ENCODE measurements at places on chromosomes 12 and 14. TPM values are rescaled to one million over a fixed set of nuclear protein-coding genes. Genes with fewer than 3 reads are reported as not detected.
A peak's percentile ranks its signal among the peaks of the same experiment; 100 is the strongest.

PRH2 gene
- total RNA-seq, result not detected

SLC35F4 gene
- not detected for total RNA-seq

RIN3 gene
- 24.7 TPM for total RNA-seq

POTEM gene
- not detected for total RNA-seq

DNA sequence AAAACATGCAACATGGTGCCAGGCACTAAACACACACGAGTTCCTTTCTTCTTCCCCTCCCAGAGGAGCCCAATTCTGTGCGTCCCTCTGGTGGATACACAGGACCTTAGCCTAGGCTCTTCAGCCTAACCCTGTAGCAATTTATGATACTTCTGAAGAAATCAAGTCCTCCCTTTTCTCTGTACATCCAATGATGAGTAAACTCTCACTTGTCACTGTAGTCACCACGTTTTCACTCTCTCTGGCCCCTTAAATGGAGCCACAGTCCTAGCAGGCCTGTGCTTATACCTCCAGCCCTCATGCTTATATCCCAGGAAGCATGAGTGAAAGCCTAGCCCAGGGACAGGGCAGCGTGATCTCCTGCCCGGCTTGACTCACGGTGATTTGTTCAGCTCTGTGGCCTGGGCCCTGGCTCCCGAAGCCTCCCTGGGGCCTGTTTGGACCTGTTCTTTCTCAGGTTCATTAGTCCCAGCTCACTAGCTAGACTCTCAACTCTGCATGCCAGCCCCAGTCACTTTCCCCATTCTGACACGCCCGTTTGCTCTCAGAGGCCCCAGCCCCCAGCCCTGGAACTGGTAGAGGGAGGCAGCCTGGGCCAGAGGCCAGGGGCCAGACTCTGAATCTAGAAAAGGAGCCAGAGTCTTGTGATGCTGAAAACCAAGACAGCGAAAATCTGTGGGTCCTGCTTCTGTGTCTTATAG is 24.1 kb upstream of the PLEKHG3 start:
- no peak overlapping the region for H3K27ac ChIP-seq
- no peak overlapping the region for H3K4me3 ChIP-seq
- H3K27me3 ChIP-seq, result no peaks in the 10 kb centered on the region
- H3K36me3 ChIP-seq, result no peaks in the 10 kb centered on the region

DNA sequence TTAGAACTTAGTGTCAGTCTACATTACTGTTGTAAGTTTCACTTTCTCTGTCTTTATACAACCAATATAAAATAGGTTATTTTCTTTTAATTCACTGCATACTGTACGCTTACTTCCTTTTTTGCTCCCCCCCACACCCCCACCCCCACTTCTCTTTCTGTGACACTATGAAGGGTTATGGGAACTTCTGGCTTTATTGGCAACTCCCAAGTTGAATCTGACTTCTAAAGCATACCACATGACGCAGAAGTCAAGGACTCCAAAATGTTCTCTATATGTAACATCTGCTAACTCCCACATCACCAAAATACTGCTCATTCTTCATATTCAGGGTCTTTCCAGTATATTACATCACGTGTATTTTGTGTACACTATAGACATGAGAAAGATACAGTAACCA is 81.2 kb upstream of the ATXN7L3B start:
- H3K36me3 ChIP-seq, result no peaks in the 10 kb centered on the region
- no peak overlapping the region for H3K27ac ChIP-seq
- no peak for DNase-seq

GRCh38 chr12:95790917-95791849 is 619 bp upstream of the NTN4 start:
- H3K27me3 ChIP-seq, result peaks cover 5% of the 10 kb centered on the region
- no peak for DNase-seq

GRCh38 chr12:51924551-51925319 is 17.4 kb downstream of the ACVRL1 start:
- no peak overlapping the region for H3K27ac ChIP-seq
- no peaks in the 10 kb centered on the region for H3K4me1 ChIP-seq
- DNase-seq, result no peak
- H3K36me3 ChIP-seq, result no peaks in the 10 kb centered on the region
- no peaks in the 10 kb centered on the region for H3K27me3 ChIP-seq

DNA sequence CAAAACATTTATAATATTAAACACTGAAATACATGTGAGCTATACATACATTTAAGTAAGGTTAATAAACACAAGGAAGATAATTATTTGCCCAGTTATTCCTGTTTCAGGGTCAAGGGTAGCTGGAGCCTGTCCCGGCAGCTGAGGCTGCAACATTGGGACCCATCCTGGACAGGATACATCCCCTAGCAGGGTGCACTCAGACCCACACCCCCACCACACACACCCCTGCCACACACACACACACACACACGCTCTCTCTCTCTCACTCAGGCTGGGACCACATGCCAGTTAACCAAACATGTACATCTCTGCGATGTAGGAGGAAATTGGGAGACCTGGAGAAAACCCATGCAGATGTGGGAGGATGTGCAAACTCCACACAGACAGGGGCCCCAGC is 112.6 kb upstream of the TMCC3 start:
- no peaks in the 10 kb centered on the region for H3K36me3 ChIP-seq
- H3K27ac ChIP-seq, result no peak overlapping the region
- peaks cover 3% of the 10 kb centered on the region for H3K27me3 ChIP-seq

DNA sequence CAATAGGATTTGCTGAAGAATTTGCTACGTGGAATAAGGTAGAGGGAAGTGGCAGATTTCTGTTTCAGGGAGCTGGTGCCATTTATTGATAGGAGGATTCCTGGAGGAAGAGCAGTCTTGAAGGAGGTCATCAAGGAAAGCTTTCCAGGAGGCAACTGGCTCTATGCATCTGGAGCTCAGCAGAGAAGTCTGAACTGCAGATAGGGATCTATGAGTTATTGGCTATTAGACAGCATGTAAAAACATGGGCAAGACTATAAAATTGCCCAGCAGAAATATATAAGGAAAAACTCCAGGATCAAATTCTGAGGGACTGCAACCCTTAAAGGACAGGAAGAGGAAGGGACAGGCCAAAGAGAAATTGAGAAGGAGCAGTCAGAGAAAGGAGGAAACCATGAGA is 8.9 kb upstream of the RAP1B start:
- H3K27ac ChIP-seq, result no peak overlapping the region
- H3K36me3 ChIP-seq, result no peaks in the 10 kb centered on the region
- no peak overlapping the region for H3K4me3 ChIP-seq
- DNase-seq, result no peak

- H3K4me1 ChIP-seq, result peaks cover 17% of the 10 kb centered on the region
- no peak for DNase-seq
- no peak overlapping the region for H3K27ac ChIP-seq
- H3K4me3 ChIP-seq, result no peak overlapping the region
- H3K36me3 ChIP-seq, result no peaks in the 10 kb centered on the region
Observed at GRCh38 chr14:74645756-74646470, 33.9 kb upstream of the LTBP2 start.

DNA sequence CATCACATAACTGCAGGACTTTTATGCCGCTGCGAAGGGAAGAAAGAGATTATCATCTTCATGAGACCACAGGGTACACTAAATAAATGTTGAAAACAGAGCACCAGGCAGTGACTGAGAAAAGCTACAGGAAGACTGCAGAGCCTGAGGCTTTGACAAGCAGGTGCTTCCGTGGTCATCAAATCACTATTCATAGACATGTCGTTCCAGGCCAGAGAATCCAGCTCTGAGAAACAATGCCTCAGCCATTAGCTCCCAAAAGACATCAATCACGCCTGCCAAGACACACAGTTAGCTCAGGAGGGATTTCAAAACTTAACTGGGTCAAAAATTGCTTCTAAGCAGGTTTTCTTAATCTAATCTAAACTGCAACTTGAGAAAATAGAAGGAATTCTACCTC is 47.2 kb upstream of the GARIN6 start:
- no peaks in the 10 kb centered on the region for H3K27me3 ChIP-seq
- H3K4me3 ChIP-seq, result no peak overlapping the region
- DNase-seq, result no peak

GRCh38 chr14:104637546-104638003 is 33.0 kb upstream of the TMEM179 start:
- peaks cover 11% of the 10 kb centered on the region for H3K27me3 ChIP-seq
- H3K4me1 ChIP-seq, result no peaks in the 10 kb centered on the region

DNA sequence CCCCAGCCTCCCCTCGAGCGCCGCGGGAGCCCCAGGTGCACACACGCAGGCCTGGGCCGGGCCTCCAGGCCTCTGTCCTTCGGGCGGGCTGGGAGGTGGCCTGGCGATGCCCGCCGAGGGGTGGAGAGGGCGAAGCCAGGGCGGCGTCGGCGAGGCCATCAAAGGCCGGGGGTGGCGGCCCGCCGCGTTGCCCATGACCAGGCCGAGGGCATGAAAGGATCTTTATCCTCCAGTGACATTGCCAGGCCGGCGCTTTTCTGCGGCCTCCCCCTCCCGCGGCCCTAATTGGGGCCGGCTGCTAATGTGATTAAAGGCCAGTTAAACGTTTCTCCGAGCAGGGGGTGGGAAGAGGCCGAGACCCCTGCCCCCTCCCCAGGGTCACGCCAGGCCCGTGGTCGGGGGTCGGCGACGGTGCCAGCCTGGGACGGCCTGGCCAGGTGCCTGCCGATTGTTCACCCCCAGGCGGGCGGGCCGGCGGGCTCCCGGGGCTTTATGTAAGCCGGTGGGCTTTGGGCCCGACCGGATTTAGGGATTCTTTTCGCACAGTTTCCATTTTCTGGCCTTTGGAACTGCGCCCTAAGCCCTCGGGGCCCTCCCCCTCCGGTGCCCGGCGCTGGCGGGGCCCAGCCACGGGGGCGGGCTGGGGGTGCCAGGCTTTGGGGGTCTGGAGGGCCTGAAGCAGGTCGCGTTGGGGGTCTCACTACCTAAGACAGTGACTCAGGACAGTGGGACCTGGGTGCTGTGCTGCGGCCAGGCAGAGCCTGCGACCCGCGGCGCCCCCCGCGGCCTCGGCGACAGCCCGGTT is 103.2 kb upstream of the DIO3 start:
- no peaks in the 10 kb centered on the region for H3K4me1 ChIP-seq
- H3K27ac ChIP-seq, result no peak overlapping the region
- DNase-seq, result no peak
- H3K4me3 ChIP-seq, result no peak overlapping the region
- H3K27me3 ChIP-seq, result peaks cover 56% of the 10 kb centered on the region

- H3K27ac ChIP-seq, result no peak overlapping the region
- H3K27me3 ChIP-seq, result peaks cover 88% of the 10 kb centered on the region
- peak overlapping the region; percentile 22 for H3K4me3 ChIP-seq
Observed at GRCh38 chr12:53750812-53751335, 905 bp downstream of the CISTR start.

DNA sequence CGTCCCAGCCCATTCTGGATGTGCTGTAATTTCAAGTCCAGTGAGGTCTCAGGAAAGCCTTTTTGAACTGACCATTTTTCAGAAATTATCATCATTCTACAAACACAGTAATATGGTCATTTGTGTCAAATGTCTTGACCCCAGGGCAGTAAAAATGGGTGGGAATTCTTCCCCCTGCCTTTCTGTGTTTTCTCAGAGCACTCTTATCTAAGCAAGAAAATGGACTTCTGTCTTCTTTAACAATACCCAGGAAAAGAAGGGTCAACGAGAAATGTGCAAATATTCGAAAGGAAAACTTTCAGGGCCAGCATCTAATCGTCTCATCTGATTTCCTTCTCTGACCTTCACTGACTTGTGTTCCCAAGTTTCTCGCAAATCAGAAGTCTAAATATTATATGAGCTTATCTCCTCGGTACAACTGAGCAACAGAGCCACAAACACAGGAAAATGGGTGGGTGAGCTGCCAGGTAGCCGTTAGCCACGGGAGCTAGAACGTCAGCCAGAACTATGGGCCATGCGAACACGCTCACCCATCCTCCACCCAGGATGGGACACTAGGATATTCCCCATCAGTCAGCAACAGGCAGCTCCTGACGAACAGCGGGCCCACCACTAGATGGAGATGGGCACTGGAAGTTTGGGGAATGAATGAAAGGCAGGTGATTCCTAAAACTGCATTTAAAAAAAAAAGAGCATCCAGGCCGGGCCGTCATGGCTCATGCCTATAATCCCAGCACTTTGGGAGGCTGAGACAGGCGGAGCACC is 57.1 kb downstream of the VWF start:
- H3K4me3 ChIP-seq, result no peak overlapping the region
- H3K4me1 ChIP-seq, result peaks cover 13% of the 10 kb centered on the region
- H3K27me3 ChIP-seq, result no peaks in the 10 kb centered on the region

DNA sequence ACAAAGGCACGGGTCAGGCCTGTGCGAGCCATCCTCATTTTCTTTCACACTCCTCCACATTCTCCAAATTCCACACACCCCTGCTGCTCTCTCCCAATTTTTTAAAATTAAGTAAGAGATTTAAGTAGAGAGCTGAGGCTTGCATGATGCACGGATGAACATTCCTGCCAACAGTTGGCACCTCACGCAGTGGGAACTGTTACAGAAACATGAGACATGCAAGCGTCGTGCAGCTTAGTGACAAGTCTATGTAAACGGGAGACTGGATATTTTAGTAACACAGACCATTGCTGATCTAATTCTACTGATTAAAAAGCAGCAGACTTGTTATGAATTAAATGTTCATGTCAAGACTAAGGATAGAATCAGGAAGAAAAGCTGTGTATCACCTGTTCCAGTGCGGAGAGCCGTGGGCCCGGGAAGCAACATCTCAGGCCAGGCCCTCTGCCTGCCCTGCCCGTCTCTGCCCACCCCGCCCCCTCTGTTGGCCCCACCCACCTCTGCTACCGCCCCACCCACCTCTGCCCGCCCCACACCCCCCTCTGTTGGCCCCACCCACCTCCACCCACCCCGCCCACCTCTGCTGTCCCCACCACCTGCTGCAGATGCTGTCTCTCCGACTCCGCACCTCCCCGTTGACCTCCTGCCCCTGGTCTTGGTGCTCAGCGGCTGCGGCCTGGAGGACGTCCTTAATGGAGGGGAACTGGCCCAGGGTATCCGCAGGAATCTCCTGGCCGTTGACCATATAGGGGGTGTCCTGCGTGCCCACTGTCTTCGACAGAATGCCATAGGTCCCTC is 21.2 kb downstream of the GOLGA3 start:
- H3K27ac ChIP-seq, result no peak overlapping the region
- peaks cover 45% of the 10 kb centered on the region for H3K36me3 ChIP-seq
- H3K4me1 ChIP-seq, result peaks cover 2% of the 10 kb centered on the region
- no peaks in the 10 kb centered on the region for H3K27me3 ChIP-seq

GRCh38 chr14:69044965-69045555 is 66.0 kb upstream of the ACTN1 start:
- H3K27me3 ChIP-seq, result no peaks in the 10 kb centered on the region
- no peaks in the 10 kb centered on the region for H3K36me3 ChIP-seq
- peaks cover 54% of the 10 kb centered on the region for H3K4me1 ChIP-seq
- H3K27ac ChIP-seq, result peak overlapping the region; percentile 80

DNA sequence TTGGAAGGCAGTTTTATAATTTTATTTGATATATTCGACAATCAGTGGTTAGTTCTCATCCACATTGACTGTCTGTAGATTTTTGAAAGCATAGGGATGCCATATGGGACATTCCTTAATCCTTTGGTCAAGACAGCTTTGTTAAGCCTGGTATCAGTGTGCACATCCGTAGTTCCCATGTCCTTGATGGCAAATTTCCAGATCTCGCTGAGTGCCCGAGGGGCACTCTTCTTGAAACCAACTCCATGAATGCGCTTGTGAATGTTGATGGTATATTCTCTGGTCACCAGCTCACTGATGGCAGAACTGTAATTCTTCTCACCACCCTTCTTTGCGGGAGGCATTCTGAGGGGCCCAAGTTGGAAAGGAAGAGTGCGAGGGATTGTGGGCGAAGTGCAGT is 6.1 kb upstream of the DENND5B start:
- no peak for DNase-seq
- H3K27ac ChIP-seq, result no peak overlapping the region
- no peak overlapping the region for H3K4me3 ChIP-seq

All from astrocyte (in vitro differentiated cells and primary cell).